Non-pigmented ciliary epithelial cell (primary cell): ENCODE measurements at places on chromosomes 4 and X.

DNA sequence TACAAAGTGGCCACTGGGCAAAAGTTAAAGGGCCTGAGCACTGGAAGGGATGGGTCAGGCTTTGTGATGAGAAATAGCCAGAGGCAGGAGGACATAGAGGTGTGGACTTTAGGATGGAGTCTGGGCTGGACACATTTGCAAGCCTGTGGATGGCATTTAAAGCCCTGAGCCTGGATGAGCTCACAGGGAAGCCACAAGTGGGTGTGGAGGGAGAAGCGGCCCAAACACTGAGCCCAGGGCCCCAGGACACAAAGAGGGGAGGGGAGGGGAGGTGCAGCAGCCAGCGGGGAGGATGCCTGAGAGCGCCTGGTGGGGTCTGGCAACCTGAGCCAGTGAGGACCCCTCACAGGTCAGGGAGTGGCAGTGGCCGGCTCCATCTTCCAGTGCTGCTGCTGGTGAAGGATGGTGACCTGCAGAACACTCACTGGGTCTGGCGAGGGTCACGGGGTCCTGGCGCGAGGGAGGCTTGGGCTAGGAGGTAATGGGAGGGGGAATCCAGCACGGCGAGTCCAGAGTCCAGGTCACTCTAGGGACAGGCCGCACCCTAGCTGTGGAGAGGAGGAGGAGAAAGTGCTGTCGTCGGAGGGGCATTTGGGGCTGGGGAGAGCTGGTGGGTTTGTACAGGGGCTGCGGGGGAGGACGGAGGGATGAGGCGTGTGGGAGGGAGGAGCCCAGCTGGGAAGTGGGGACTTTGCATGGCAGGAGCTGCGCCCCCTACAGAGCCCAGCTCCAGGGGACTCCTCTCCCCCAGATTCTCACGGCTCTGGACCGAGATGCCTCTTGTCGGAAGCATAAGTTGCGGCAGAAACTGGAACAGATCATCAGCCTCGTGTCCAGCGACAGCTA lies 7.0 kb downstream of the LAGE3 start:
- DNase-seq: no peak

DNA sequence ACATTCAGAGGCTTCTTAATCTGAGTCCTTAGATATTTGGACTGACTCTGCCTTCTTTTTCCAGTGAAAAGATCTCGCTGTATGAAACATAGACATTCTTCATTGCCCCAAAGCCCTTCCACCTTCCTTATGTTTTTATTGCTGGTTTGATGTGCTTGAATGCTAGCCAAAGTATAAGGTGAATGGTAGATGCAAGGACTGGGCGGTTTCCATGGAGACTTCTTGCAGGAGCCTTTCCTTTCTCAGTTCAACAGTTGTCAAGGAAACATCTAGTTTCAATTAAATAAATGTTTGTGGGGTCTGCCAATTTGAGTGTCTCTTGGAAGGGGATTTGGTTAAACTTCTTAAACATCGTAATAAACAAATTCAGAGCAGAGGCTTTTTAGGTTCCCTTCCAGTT lies 46.0 kb downstream of the REPS2 start:
- DNase-seq: no peak

DNA sequence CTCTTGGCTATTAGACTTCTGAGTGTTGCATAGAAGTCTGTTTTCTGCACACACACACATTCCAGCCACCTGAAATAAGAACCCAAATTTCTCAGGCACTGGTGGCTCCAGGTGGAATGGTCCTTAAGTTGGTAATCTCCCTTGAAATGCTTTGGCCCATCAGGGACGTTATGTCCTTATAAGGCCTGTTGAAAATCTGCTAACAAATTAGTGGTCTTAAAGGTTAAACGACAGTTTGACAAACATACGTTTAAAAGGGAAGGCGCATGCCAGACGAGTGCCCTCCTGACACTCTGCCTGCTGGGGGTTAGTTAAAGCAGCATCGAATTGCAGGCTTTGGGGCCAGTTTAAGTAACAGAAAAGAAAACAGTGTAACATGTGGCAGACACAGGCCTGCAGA lies 125.0 kb downstream of the TBX22 start:
- no peak for DNase-seq

DNA sequence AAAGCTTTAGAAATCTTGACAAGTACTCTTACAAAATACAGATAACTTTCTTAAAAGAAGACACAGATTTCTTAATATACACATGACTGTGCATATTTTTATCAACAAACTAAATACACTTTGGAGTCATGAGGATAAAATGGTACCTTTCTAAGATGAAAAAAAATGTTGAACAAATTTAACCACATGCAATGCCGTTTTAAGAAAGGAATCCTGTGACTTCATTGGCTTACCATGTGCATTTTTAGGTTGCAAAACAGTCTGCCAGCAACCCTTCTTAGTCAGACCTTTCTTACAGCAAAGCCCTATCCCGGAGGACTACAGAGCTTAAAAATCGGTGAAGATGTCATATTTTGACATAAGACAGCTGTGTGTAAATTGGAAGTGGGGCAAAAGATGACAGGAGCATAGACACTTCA lies 51.7 kb downstream of the GASK1B start:
- peak; percentile 98 for DNase-seq

DNA sequence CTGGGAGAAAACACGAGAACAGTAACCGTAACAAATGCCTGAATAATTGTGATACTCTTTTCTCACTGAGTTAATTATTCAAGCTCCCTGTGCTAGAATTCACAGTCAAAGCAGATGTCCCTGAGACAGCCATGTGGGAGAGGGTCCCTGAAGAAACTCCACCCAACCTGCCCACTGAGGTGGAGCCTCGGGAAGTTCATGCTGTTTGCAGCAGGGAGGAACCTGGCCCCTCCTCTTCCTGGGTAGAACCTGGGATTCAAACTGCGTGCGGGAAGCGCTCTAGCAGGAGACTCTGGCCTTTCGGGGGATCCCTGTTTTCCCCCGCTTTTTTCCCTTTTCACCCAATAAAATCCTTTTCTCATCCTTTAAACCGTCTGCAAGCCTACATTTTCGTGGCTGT lies 20.2 kb upstream of the RHOH start:
- no peak for DNase-seq

- DNase-seq: no peak
These were observed 20.7 kb upstream of the RNF150 start for GRCh38 chr4:141153751-141154510.

GRCh38 chrX:13778916-13779315 lies 38.0 kb downstream of the GPM6B start:
- DNase-seq: no peak

DNA sequence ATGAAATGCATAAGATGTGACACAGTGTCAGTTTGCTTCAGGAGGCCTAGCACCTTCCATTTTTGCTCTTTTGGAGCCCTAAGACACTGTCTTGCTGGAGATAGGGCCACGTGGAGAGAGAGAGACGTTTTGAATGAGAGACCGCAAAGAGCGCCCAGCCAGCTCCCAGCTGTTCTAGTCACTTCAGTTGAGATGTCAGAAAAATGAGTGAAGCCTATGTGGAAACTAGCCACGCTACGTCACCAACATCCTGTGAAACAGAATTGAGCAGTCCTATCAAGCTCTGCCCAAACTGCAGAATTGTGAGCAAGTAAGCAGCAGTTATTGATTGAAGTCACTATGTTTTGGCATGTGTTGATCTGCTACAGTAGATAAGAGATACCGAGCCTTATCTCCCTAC lies 13.1 kb downstream of the GPR82 start:
- no peak for DNase-seq

- no peak for DNase-seq
These were observed 190.7 kb downstream of the OR13H1 start for GRCh38 chrX:131734621-131735020.

GRCh38 chr4:59925290-59925689 lies 1274.8 kb upstream of the ADGRL3 start:
- no peak for DNase-seq

DNA sequence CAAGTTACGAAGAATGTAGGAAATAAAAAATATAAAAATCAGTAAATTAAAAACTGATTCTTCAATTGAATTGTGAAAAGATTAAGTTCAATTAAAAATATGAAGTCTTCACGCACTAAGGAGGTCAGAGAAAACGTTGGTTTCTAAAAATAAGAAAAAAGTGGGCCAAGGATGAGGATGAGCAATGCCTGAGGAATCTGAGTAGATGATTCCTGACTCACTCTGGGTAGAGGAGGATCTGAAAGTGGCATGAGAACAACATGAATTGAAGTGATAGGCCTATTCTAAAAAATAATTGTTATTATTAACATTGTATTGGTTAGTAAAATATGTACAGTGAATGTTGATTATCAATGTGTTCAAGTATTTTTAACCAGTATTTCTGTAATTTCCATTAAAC lies 444.2 kb downstream of the GRIA2 start:
- peak; percentile 41 for DNase-seq

DNA sequence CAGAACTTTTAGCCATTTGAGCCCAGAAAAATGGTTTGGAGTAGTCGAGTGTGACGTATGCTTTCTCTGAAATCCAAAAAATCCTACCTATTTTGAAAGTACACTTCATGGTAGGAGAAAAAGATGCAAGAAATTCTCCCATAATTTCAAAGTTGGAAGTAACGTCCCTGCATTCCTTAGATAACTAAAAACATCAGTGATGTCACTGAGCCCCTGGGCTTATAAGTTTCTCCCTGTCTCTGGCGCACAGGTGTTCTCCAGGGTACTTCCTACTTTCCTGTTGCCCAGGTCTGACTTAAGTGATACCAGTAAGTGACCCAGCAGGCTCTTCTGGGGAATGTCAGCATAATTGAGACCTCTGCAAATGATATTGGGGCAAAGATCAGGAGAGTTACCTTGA lies 90.5 kb upstream of the WDR1 start:
- no peak for DNase-seq

GRCh38 chr4:120452001-120452400 lies 385.4 kb upstream of the MAD2L1 start:
- DNase-seq: no peak

GRCh38 chrX:68193234-68193633 lies 240.1 kb downstream of the OPHN1 start:
- no peak for DNase-seq

DNA sequence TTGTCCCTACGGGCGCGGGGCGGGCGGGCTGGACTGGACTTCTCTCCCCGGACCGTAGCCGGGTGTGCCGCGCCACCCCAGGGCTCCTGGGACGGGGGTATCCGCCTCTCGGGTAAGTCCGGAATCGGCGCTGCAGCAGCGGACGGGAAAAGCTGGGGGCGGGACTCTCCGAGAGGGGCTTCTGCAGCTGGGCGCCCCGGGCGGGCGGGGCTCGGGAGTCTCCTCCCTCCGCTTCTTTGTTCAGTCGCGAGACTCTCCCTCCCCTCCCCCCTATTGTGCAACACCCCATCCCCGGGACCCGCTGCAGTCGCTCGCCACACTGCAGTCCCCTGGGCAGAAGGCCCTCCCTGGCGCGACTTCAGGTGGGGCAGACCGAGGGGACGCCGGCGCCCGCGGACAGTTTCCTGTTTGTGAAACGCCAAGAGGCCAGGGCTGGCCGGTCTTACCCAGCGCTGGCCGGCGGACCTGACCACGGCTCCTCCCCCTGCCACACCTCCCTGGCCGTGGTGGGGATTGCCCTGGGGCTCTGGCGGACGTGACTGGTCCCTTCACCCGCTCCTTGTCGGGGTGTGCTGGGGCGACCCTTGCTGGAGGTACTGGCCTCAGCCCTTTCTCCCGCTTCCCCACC lies 966 bp downstream of the CCNG2 start:
- DNase-seq: peak; percentile 34

DNA sequence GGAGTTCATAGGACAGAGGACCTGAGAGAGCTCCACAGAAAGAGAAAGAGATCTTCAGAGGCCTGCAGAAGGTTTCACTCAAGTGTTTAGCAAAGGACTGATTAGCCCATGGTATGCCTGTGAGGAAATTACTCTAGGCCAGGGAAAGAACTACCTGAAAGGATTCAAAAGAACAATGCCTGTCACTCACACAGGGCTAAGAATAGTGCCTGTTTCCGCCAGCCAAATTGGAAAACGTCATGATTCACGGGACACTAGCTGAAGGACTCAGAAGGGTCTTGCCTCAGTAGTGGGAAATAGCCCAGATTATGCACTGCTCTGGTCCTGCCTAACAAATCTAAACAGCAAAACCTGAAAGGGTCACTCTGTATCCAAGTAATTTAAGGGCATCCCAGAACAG lies 21.1 kb downstream of the SYTL4 start:
- DNase-seq: no peak

- no peak for DNase-seq
These were observed 10.2 kb downstream of the HNRNPH2 start for GRCh38 chrX:101417981-101418841.

- no peak for DNase-seq
These were observed 121.3 kb upstream of the S100G start for GRCh38 chrX:16528620-16529019.

GRCh38 chr4:176971576-176972115 lies 178.9 kb upstream of the VEGFC start:
- no peak for DNase-seq

- DNase-seq: no peak
These were observed 32.0 kb downstream of the LIMCH1 start for GRCh38 chr4:41569961-41570360.

DNA sequence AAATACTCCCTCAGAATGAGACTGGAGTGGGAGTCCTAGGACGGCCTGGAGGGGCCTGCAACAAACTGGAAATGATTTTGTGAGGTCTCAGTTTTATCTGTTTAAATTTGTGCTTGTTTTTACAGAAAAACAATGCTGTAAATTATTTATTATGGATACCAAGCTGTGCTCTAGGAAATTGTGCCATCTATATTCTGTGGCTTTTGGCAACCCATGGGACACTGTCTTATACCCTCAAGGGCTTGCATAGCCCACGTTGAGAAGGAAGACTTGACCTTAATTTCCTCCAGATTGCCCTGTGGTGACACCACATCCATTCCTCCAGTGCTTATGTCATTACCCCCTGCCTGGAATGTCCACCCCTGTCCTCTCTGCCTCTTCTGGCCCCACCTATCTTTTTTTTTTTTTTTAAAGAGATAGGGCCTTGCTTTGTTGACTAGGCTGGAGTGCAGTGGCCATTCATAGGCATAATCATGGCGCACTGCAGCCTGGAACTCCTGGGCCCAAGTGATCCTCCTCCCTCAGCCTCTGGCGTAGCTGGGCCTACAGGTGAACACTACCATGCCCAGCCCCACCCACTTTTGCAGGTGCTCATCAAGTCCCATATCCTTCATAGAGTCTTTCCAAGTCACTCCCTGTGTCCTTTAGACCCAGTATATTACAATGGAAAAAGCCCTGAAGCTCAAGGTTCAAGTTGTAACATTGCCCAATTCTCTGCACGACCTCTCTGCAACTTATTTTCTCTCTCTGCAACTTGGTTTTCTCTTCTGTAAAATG lies 77.4 kb downstream of the HPRT1 start:
- no peak for DNase-seq

GRCh38 chr4:2843941-2844584 lies 419 bp downstream of the ADD1 start:
- DNase-seq: no peak

DNA sequence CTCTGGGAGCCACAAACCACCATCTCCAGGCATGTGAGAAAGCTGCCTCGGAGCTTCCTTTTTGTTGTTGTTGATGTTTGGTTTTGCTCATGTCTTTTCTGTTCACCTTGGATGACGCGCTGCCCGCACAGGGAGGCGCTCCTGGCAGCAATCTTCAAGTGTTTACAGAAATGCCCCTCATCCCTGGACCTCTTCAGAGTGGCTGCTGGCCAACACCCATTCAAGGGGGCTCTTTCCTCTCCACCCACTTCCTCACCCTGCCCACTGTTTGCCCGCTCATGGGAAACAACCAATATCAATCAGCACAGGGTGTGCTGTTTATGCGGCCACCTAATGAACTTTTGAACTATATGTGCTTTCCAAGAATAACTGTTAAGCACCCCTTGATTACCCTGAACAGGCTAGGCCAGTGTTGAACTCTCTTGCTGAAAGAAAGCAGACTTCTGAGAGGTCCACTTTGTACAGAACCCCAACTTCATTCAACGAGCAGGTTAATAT lies 355.1 kb upstream of the CLNK start:
- no peak for DNase-seq

- no peak for DNase-seq
These were observed 49.4 kb downstream of the RPS6KA3 start for GRCh38 chrX:20217271-20217670.
